ENCODE measurements at places on chromosomes 1 and 21. TPM values are rescaled to one million over a fixed set of nuclear protein-coding genes. Genes with fewer than 3 reads are reported as not detected.

- no peaks in the 10 kb centered on the region for H3K27me3 ChIP-seq
- no peaks in the 10 kb centered on the region for H3K4me1 ChIP-seq
- H3K36me3 ChIP-seq, result no peaks in the 10 kb centered on the region
- no peak for DNase-seq
- H3K4me3 ChIP-seq, result peak overlapping the region; percentile 93
Observed at GRCh38 chr1:227317011-227317451, 1.3 kb downstream of the CDC42BPA start.

DNA sequence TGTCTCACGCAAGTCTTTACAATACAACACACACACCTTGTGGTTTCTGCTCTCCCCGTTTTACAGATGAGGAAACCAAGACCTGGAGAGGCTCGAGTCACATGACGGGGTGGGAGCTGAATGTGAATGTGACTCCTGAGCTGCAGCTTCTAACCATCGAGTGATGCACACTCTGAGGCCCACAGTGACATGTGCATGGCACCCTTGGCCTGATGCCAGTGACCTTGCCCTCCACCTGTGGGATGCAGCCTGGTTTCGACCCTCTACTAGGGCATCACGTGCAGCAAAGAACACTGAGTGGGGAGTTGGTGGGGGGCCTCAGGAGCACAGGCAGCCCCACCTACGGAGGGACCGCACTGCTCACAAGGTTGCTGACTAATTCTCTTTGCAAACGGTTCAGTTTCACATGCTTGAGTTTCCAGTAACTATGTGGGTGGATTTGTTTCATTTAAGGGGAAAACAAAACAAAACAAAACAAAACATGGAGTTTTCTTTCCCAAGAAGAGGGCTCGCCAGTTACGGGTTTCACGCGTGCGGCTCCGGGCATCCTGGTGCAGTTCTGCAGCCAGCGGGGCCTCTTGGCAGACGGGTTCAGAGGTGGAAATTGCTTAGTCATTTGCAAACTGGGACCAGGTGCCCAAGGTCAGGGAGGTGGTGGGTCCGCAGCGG is 22.9 kb downstream of the SPSB1 start:
- no peaks in the 10 kb centered on the region for H3K36me3 ChIP-seq
- no peaks in the 10 kb centered on the region for H3K27me3 ChIP-seq
- no peaks in the 10 kb centered on the region for H3K4me1 ChIP-seq
- H3K27ac ChIP-seq, result peak overlapping the region; percentile 14
- no peak overlapping the region for H3K4me3 ChIP-seq

GRCh38 chr21:45356653-45357435 is 48.1 kb upstream of the COL18A1 start:
- peak overlapping the region; percentile 6 for H3K4me3 ChIP-seq
- no peaks in the 10 kb centered on the region for H3K27me3 ChIP-seq
- peak overlapping the region; percentile 94 for H3K27ac ChIP-seq
- no peaks in the 10 kb centered on the region for H3K4me1 ChIP-seq

- no peaks in the 10 kb centered on the region for H3K36me3 ChIP-seq
- peak overlapping the region; percentile 64 for H3K27ac ChIP-seq
- no peak overlapping the region for H3K4me3 ChIP-seq
- H3K27me3 ChIP-seq, result no peaks in the 10 kb centered on the region
- H3K4me1 ChIP-seq, result peaks cover 5% of the 10 kb centered on the region
Observed at GRCh38 chr1:40383095-40383487, 9.6 kb downstream of the SMAP2 start.

DNA sequence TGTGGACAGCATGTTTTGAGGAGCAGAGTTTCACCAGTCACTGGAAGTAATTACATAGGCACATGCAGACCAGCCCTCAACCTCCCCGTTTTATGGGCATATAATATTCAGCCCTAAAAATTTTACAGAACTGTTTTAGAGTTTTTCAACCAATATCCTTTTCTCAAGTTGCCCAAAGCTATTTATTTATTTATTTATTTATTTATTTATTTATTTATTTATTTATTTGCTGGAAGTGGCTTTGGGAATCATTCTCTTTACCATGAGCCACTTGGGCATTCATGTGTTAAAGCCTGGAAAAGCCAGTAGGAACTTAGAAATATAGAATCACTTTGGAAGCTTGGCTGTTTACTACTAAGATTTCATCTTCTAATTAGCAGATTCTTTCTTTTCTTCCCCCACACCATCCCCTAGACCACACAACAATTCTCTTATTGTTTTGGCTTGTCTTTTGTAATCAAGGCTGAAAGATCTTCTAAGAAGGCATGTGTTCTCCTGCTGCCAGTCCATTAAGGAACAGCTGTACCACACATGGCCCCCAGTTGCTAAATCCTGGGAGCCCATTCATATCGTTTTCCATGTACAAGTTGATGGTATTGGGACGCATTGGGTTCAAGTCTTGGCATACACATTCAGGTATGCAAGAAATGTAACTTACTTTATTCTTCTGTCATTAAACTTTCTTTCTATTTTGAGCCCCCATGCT is 220.0 kb downstream of the PAPPA2 start:
- H3K36me3 ChIP-seq, result no peaks in the 10 kb centered on the region
- no peaks in the 10 kb centered on the region for H3K4me1 ChIP-seq
- no peak for DNase-seq
- H3K27me3 ChIP-seq, result no peaks in the 10 kb centered on the region
- H3K4me3 ChIP-seq, result no peak overlapping the region
- no peak overlapping the region for H3K27ac ChIP-seq

- no peak for DNase-seq
- H3K27ac ChIP-seq, result no peak overlapping the region
- no peak overlapping the region for H3K4me3 ChIP-seq
- no peaks in the 10 kb centered on the region for H3K4me1 ChIP-seq
- H3K27me3 ChIP-seq, result no peaks in the 10 kb centered on the region
- H3K36me3 ChIP-seq, result no peaks in the 10 kb centered on the region
Observed at GRCh38 chr1:205792481-205792881, 17.2 kb upstream of the RAB29 start.

GRCh38 chr1:29709704-29710280 is 473.5 kb downstream of the PTPRU start:
- H3K27me3 ChIP-seq, result peaks cover 5% of the 10 kb centered on the region
- DNase-seq, result peak; percentile 61
- no peaks in the 10 kb centered on the region for H3K4me1 ChIP-seq
- no peak overlapping the region for H3K4me3 ChIP-seq
- peak overlapping the region; percentile 48 for H3K27ac ChIP-seq

DNA sequence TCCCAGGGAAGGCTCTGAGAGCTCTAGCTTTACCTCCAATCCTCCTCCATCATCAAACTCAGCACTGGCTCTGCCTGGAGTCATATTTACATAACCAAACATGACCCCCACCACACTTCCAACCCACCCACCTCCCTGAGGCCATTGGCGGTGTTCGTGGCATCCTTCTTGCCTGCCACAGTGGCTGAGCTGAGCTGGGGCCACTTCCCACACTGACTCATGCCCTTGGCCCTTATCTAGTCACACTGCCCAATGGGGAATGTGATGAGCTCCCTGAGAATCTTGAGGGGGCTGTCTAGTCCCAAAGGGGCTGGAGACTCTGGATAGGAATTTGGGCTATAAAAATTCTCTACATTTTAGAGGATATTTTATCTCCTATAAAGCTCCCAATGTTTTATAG is 230.9 kb upstream of the IRF2BP2 start:
- H3K27ac ChIP-seq, result no peak overlapping the region
- H3K4me3 ChIP-seq, result no peak overlapping the region
- H3K36me3 ChIP-seq, result no peaks in the 10 kb centered on the region
- H3K4me1 ChIP-seq, result no peaks in the 10 kb centered on the region

- no peak for DNase-seq
- no peaks in the 10 kb centered on the region for H3K4me1 ChIP-seq
- H3K4me3 ChIP-seq, result no peak overlapping the region
- no peaks in the 10 kb centered on the region for H3K36me3 ChIP-seq
Observed at GRCh38 chr1:208350815-208351214, 106.6 kb upstream of the PLXNA2 start.

- no peaks in the 10 kb centered on the region for H3K36me3 ChIP-seq
- no peaks in the 10 kb centered on the region for H3K27me3 ChIP-seq
- H3K27ac ChIP-seq, result no peak overlapping the region
- H3K4me1 ChIP-seq, result no peaks in the 10 kb centered on the region
Observed at GRCh38 chr1:35255276-35255675, 13.2 kb upstream of the ZMYM4 start.

- H3K27me3 ChIP-seq, result no peaks in the 10 kb centered on the region
- no peak overlapping the region for H3K27ac ChIP-seq
- H3K36me3 ChIP-seq, result no peaks in the 10 kb centered on the region
- DNase-seq, result no peak
- H3K4me3 ChIP-seq, result no peak overlapping the region
Observed at GRCh38 chr1:173646656-173647055, 11.5 kb downstream of the TEX50 start.

DNA sequence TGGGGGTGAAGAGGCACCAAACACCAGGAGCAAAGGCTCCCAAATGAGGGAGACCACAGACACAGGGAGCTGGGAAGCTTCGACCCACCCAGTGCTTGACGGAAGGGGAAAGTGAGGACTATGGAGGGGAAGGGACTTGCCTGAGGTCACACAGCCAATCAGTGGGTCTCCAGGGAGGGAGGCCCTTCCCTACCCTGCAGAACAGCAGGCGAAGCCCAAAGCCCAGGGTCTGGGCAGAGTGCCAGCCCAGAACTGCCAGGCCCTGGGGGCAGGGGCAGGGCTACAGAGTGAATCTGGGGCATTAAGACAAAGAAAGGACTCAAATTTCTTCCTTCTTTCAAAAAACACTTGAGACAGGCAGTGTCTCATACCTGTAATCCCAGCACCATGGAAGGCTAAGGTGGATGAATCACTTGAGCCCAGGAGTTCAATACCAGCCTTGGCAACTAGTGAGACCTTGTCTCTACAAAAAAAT is 45.5 kb upstream of the ECE1 start:
- no peak overlapping the region for H3K4me3 ChIP-seq
- H3K4me1 ChIP-seq, result peaks cover 61% of the 10 kb centered on the region
- no peaks in the 10 kb centered on the region for H3K36me3 ChIP-seq
- no peak for DNase-seq
- peak overlapping the region; percentile 94 for H3K27ac ChIP-seq

DNA sequence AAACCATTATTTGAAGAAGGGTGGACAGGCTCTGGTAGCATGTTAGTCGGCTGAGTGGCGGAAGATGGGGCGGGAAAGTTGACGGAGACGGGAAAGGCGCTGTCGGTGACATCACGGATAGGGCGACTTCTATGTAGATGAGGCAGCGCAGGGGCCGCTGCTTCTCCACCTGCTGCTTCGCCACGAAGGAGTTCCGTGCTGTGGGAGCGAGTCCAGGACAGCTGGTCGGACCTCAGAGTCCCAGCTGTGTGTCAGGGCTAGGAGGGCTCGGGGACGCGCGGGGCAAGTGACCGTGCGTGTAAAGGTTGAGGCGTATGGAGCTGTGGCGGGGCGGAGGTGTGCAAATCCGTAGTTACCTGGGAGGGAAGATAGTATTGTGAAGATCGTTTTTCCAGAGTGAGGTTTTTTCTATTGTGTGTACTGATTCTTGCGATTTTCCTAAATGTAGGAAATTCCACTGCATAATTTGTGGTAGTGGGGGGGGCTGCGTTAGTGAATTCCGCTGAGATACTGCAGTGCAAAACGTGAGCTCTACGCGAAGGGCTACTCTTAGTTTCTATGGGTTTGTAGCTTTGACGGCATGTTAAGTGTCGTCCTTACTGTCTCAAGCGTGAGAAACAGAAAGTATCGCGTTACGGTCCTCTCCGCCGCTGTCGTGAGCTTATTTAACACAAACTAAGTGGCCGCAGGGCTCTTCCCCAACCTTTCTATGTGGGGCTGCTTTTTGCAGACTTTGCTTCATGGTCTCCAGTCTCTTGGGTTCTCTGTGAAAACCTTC is 111.2 kb upstream of the NBPF11 start:
- peak overlapping the region; percentile 80 for H3K4me3 ChIP-seq
- no peaks in the 10 kb centered on the region for H3K36me3 ChIP-seq
- peak overlapping the region; percentile 93 for H3K27ac ChIP-seq

DNA sequence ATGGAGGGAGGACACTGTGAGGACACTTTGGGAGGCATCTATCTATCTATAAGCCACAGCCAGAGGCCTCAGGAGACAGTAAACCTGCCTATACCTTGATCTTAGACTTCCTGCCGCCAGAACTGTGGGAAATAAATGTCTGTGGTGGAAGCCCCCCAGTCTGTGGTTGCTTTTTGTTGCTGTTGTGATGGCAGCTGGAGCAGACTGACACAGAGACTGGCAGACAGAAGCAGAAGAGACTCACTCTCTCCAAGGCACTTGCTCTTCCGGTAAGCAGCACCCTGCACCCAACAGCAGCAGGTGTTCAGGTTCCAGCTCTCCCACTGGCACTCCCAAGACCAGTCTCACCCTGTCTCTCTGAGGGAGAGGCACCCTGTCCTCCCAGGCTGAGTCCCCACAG is 297.6 kb downstream of the TTLL7 start:
- H3K36me3 ChIP-seq, result no peaks in the 10 kb centered on the region
- H3K4me1 ChIP-seq, result no peaks in the 10 kb centered on the region
- no peaks in the 10 kb centered on the region for H3K27me3 ChIP-seq
- H3K27ac ChIP-seq, result no peak overlapping the region
- no peak overlapping the region for H3K4me3 ChIP-seq

DNA sequence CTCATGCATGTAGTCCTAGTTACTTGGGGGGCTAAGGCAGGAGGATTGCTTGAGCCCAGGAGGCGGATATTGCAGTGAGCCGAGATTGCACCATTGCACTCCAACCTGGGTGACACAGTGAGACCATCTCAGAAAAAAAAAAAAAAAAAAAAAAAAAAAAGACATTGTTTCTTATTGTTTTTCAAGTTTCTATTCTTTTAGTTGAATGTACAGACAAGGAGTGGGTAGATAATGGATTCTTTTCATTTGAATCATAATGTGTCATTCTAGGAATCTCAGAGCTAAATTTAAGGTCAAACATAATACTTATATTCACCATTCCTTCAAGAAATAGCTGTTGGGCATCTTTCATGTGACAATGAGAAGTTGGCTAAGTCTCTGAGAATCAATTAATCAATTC is 157.0 kb upstream of the C21orf91 start:
- H3K27ac ChIP-seq, result no peak overlapping the region
- H3K4me1 ChIP-seq, result no peaks in the 10 kb centered on the region
- no peaks in the 10 kb centered on the region for H3K27me3 ChIP-seq
- no peaks in the 10 kb centered on the region for H3K36me3 ChIP-seq

Gene AGMAT
- 0.29 TPM for total RNA-seq

Gene RNU1-1
- under 0.01 TPM for total RNA-seq

Gene APCS
- total RNA-seq, result not detected

Gene DPM3
- 53.7 TPM for total RNA-seq

Gene FCAMR
- not detected for total RNA-seq

Gene TNFRSF1B
- 25.0 TPM for total RNA-seq

Gene CENPF
- 1.3 TPM for total RNA-seq

Gene LEMD1
- total RNA-seq, result 6.1 TPM

Gene ATP1A4
- total RNA-seq, result not detected

All from breast epithelium (tissue), 4 donors.